ENCODE measurements at places on chromosomes 13 and 19.

DNA sequence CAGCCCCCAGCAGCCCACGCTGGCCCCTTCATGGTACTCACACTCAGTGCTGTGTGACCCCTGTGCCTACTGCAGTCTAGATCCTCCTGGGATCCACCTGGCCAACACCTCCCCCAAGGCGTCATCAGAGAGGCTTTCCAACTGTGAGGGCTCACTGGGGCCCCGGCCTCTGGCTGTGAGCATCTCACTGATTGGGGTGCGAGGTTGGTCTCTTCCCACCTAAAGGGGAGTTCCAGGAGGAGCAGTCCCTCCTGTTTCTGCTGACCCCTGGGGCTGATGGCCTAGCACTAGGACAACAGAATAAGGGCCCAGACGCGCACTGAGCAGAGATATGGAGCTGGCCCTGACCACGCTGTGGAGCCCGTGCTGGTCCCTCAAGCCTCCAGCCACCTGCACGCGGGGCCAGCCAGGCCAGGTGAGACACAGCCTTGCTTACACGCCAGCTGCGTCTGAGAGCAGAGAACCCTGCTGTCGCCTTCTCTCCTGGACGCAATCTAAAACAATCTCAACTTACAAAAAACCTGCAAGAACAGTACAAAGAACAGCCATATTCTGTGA, 32.2 kb downstream of the ELL start:
- no peak for DNase-seq

DNA sequence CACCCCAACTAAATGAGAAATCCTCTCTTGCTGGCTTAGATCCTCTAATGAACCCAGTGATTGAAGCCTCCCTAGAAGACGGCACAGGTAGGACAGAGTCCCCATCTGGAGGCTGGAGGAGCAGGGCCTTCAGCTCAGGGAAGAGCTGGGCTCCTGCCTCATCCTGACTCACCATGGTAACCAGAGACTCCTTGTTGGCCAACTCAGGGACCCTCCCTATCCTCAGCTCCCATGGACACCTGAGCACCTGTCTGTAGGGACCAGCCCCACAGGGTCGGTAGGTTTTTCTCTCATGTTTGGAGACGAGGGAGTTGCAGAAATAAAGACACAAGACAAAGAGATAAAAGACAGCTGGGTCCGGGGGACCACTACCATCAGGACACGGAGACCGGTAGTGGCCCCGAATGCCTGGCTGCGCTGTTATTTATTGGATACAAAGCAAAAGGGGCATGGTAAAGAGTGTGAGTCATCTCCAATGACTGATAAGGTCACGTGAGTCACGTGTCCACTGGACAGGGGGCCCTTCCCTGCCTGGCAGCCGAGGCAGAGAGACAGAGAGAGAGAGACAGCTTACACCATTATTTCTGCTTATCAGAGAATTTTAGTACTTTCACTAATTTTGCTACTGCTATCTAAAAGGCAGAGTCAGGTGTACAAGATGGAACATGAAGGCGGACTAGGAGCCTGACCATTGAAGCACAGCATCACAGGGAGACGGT, 26.6 kb downstream of the SIGLEC7 start:
- DNase-seq, result no peak

DNA sequence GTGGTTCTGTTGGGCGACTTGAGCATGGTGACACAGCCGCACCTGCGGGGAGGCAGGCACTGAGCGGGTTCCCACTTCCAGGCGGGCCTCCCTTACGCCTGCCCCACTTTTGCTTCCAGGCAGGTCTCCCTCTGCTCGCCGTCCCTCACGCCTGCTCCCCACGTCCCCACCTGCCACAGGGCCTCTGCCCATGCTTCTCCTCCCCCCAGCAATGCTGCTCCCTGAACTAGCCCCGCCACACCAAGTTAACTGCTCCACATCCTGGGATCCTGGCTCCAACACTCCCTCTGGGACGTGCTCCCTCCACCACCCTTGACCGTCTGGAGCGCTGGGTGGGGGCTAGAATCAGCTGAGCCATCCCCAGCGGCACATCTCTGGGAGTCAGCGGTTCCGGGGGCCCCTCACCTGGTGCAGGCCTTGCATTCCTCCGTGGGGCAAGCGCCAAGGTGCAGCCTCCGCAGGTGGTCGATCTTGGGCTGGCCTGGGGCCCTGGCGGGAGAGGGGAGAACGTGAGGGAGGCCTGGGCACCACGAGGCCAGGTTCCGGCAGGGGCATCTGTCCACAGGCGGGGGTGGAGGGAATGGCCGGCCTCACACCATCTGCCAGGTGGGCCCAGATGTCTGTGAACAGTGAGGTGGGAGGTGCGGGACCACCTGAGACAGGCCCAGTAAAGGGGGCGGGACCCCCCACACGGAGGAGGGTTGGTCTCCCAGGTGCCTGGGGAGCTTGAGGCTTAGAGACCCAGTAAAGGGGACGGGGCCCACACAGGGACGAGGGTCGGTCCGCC, 9.2 kb downstream of the CFD start:
- no peak for DNase-seq

GRCh38 chr19:7959211-7959610, 15.7 kb upstream of the TIMM44 start:
- DNase-seq, result no peak

DNA sequence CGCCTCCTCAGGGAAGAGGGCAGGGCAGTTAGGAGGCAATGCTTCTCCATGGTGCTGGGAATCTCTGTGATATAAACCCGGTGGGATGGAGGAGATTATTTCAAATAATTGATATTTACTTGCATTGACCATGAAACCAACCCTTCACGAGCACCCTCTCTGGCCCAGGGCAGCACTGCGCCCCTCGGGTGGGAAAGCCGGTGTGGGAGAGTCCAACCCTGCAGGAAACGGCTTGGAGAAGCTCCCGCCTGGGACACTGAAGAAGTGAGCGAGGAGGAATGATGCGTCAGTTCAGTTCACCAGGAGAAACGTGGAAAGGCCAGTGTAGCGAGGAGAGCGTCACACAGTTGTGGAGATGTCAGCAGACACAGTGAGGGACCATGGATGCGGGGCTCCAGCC, 99.9 kb downstream of the COL4A2 start:
- DNase-seq, result no peak

- DNase-seq, result peak; percentile 82
These were observed 552 bp upstream of the GRWD1 start for GRCh38 chr19:48445256-48445605.
